K562 (cell line): ENCODE measurements at places on chromosomes 1 and 21. TPM values are rescaled to one million over a fixed set of nuclear protein-coding genes. Genes with fewer than 3 reads are reported as not detected.

DNA sequence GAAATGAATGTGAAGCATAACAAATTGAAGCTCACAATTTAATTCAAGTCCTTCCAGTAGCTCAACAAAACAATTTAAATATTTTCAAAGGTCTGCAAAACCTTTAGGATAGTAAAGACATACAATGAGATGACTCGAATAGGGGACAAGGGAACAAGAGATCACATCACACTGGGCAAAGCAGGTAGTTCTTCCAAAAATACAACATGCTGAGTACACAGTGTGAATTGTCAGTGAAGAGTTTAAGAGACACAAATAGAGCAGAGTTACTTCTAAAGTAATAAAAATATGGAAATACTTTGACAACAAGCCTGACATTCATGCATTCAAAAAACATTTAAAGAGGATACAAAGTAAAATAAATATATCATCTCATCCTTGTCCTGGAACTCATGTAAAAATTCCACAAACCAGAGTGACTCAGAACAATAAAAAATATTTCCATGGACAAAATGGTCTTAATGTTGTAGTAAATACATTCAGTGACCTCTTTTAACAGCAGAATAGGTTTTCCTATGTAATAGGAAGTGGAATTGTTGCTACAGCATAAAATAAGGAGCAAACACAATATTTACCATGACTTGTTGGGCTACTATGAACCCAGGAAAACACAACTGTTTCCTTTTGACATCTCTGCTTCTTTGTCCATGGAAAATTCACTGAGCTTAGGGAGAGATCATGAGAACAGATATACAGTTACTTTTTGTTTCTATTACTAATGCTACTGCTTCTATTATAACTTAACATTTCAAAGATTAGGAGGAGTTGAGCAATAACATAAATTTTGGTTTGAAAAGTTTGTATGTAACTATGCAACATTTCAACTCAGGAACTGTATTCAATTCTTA is 83.7 kb upstream of the BCL10 start:
- DNase-seq: no peak
- no peak overlapping the region for H3K4me3 ChIP-seq
- H3K4me1 ChIP-seq: no peaks in the 10 kb centered on the region
- no peaks in the 10 kb centered on the region for H3K36me3 ChIP-seq
- H3K27me3 ChIP-seq: no peaks in the 10 kb centered on the region

OXCT2 gene
- 0.31 and 0.64 TPM in 2 replicates for total RNA-seq

GRCh38 chr1:236066828-236067386 is 2.0 kb upstream of the NID1 start:
- no peak overlapping the region for H3K4me3 ChIP-seq
- no peaks in the 10 kb centered on the region for H3K36me3 ChIP-seq
- H3K27me3 ChIP-seq: peaks cover 38% of the 10 kb centered on the region
- no peak overlapping the region for H3K27ac ChIP-seq
- no peaks in the 10 kb centered on the region for H3K4me1 ChIP-seq

DNA sequence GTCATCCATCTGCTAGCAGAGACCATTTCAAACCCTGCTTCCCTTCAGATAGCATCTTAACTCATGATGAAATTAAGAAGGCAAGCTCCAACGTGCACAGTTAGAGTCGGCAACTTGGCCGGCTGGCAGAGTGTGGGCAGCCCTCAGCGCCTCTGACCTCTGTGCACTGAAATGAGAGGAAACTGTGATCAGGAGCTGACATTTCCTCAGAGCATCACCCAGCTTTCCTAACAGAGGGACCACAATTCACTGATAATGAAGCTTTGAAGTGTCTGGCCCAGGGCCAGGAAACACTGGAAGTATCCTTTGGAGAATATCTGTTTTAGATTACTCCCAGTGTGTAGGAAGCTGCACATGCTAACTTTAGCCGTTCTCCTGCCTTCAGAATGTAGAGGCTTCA is 145.0 kb upstream of the ZC3H11B start:
- no peaks in the 10 kb centered on the region for H3K4me1 ChIP-seq
- H3K27ac ChIP-seq: no peak overlapping the region
- no peak for DNase-seq
- peaks cover 9% of the 10 kb centered on the region for H3K27me3 ChIP-seq
- no peak overlapping the region for H3K4me3 ChIP-seq

DNA sequence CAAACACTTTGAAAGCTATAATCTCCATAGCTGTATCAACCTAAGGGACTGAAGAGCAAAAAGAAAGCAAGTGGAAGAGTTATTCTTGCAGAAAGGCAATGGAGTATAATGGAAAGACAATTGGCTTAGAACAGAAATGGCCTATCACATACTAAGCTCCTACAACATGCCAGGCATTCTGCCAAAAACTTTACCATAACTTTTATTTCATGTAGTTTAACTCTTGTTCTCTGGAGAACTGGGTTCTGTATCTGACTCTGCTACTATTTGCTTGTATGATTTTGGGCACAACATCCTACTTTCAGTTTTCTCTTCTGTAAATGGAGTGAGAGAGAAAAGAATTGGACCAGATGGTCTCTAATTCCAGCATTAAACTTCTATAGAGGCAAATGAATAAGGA is 449.1 kb downstream of the GPATCH2 start:
- H3K27me3 ChIP-seq: no peaks in the 10 kb centered on the region
- no peaks in the 10 kb centered on the region for H3K36me3 ChIP-seq
- H3K27ac ChIP-seq: no peak overlapping the region
- no peak for DNase-seq
- no peak overlapping the region for H3K4me3 ChIP-seq
- no peaks in the 10 kb centered on the region for H3K4me1 ChIP-seq

FAM72C gene
- total RNA-seq: 15.5 and 20.7 TPM in 2 replicates

DOCK7 gene
- 12.6 and 18.2 TPM in 2 replicates for total RNA-seq

GRCh38 chr1:162902416-162902815 is 41.4 kb upstream of the CCDC190 start:
- H3K27ac ChIP-seq: no peak overlapping the region
- no peak for DNase-seq
- H3K27me3 ChIP-seq: no peaks in the 10 kb centered on the region; the same call in 1 of the 2 replicates
- no peaks in the 10 kb centered on the region for H3K36me3 ChIP-seq
- no peak overlapping the region for H3K4me3 ChIP-seq

LCE2B gene
- total RNA-seq: not detected in 2 replicates

GRCh38 chr1:202276920-202277319 is 64.8 kb downstream of the UBE2T start:
- no peak for DNase-seq
- H3K4me1 ChIP-seq: no peaks in the 10 kb centered on the region
- no peak overlapping the region for H3K4me3 ChIP-seq
- no peak overlapping the region for H3K27ac ChIP-seq
- H3K27me3 ChIP-seq: peaks cover 23% of the 10 kb centered on the region

GRCh38 chr1:10186331-10187025 is 23.9 kb upstream of the KIF1B start:
- no peak overlapping the region for H3K4me3 ChIP-seq
- H3K36me3 ChIP-seq: no peaks in the 10 kb centered on the region; the same call in 2 of the 3 replicates
- DNase-seq: no peak
- no peaks in the 10 kb centered on the region for H3K27me3 ChIP-seq

DNA sequence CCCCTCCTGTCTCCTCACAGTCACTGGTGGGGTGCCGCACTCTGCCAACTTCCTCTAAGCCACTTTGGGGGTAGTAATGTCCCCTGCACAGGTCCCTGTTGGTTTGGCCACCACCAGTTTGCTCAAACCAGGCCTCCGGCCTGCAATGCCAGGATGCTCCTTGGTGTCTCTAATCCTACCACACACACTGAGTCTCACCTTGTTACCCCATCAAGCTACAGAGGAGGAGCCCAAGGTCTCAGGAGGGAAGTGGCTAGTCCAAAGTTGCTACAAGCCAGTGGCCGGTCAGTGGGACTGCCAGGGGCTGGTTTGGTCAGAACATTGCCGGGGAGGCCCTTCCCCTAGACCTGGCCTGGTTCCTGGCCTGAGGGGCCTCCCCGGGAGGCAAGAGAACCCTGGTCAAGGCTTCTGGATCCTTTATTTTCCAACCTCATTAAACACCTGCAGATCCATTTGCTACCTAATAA is 21.5 kb upstream of the LRP8 start:
- no peak overlapping the region for H3K27ac ChIP-seq
- H3K27me3 ChIP-seq: peaks cover 6% of the 10 kb centered on the region
- no peak overlapping the region for H3K4me3 ChIP-seq
- no peaks in the 10 kb centered on the region for H3K36me3 ChIP-seq
- no peak for DNase-seq

MTF2 gene
- 65.2 and 73.5 TPM in 2 replicates for total RNA-seq

C1QC gene
- 0.47 and 0.69 TPM in 2 replicates for total RNA-seq

DNA sequence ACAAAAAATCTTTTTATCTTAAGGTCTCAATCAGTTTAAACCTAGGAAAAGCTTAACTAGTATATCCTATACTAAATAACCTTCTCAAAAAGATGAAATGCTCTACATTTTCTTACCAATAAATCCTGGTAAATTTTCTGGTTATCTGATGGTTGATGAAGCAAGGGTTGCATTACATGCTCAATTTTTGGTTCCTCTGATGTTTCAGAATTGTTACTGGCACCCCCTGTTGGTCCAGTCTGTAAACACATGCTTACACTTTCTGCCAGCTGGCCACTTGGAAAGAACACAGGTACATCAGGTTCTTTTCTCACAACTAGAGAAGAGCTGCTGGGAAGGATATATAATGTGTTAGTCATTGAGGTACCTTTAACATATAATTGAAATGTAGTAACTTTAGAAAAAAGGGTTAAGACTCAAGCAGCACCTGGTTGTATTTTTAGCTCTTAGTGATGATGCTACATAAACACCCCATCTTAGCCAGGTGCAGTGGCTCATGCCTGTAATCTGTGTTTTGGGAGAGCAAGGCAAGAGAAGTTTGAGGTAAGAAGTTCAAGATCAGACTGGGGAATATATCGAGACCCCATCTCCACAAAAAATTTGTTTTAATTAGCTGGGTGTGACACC is 30.9 kb upstream of the TAL1 start:
- H3K27ac ChIP-seq: no peak overlapping the region
- DNase-seq: peak; percentile 76
- no peaks in the 10 kb centered on the region for H3K27me3 ChIP-seq
- H3K4me1 ChIP-seq: no peaks in the 10 kb centered on the region

GRCh38 chr1:39412892-39413291 is 78.5 kb upstream of the BMP8A start:
- H3K4me1 ChIP-seq: peaks cover 24% of the 10 kb centered on the region; the same call in 2 of the 3 replicates
- H3K4me3 ChIP-seq: no peak overlapping the region
- peaks cover 50% of the 10 kb centered on the region for H3K36me3 ChIP-seq
- no peak overlapping the region for H3K27ac ChIP-seq

- DNase-seq: no peak
- H3K27ac ChIP-seq: no peak overlapping the region
- peaks cover 6% of the 10 kb centered on the region; the same call in 2 of the 3 replicates for H3K4me1 ChIP-seq
- H3K27me3 ChIP-seq: no peaks in the 10 kb centered on the region
Measured at GRCh38 chr1:16118706-16119105, 37.2 kb downstream of the EPHA2 start.

- DNase-seq: no peak
- H3K27ac ChIP-seq: no peak overlapping the region
- H3K4me1 ChIP-seq: peaks cover 18% of the 10 kb centered on the region
- H3K4me3 ChIP-seq: no peak overlapping the region
- no peaks in the 10 kb centered on the region for H3K36me3 ChIP-seq
Measured at GRCh38 chr1:109767637-109768334, 4.1 kb upstream of the EPS8L3 start.

FMO4 gene
- total RNA-seq: 0.27 and 0.49 TPM in 2 replicates

USH2A gene
- not detected in 2 replicates for total RNA-seq

GRCh38 chr1:166875302-166875733 is 746 bp downstream of the TADA1 start:
- no peaks in the 10 kb centered on the region for H3K27me3 ChIP-seq
- H3K4me3 ChIP-seq: peak overlapping the region; percentile 68
- peaks cover 22% of the 10 kb centered on the region; the same call in 1 of the 3 replicates for H3K36me3 ChIP-seq
- H3K27ac ChIP-seq: peak overlapping the region; percentile 83
- DNase-seq: peak; percentile 31
- H3K4me1 ChIP-seq: peaks cover 19% of the 10 kb centered on the region; the same call in 2 of the 3 replicates

- H3K36me3 ChIP-seq: no peaks in the 10 kb centered on the region
- no peaks in the 10 kb centered on the region for H3K4me1 ChIP-seq
- peaks cover 17% of the 10 kb centered on the region for H3K27me3 ChIP-seq
Measured at GRCh38 chr1:230371923-230372703, 54.0 kb downstream of the PGBD5 start.

LCE1A gene
- total RNA-seq: not detected in 2 replicates

GRCh38 chr1:110956586-110956985 is 7.1 kb downstream of the LRIF1 start:
- H3K36me3 ChIP-seq: peaks cover 87% of the 10 kb centered on the region
- DNase-seq: no peak
- H3K4me3 ChIP-seq: no peak overlapping the region
- no peaks in the 10 kb centered on the region; the same call in 1 of the 2 replicates for H3K4me1 ChIP-seq
- no peak overlapping the region for H3K27ac ChIP-seq
- H3K27me3 ChIP-seq: no peaks in the 10 kb centered on the region

DNA sequence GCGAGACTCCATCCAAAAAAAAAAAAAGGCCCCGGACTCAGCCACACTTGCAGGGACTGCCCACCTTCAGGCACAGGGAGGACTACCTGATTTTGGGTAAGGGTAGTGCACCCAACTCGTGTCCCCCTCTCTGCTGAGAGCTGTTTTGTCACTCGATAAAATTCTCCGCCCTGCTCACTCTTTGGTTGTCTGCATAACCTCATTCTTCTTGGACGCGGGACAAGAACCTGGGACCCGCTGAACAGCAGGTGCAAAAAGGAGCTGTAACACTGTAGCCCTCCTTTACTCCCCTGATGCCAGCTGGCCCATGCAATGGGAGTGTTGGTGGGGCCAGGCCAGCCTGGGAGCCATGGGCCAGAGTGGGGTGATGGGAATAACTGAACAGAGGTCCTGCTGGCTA is 10.6 kb downstream of the S100B start:
- no peak overlapping the region for H3K27ac ChIP-seq
- H3K4me1 ChIP-seq: peaks cover 15% of the 10 kb centered on the region
- H3K36me3 ChIP-seq: no peaks in the 10 kb centered on the region
- H3K4me3 ChIP-seq: no peak overlapping the region

GRCh38 chr1:198119906-198120305 is 36.9 kb upstream of the NEK7 start:
- no peak overlapping the region for H3K4me3 ChIP-seq
- no peak overlapping the region for H3K27ac ChIP-seq
- H3K27me3 ChIP-seq: no peaks in the 10 kb centered on the region
- H3K4me1 ChIP-seq: peaks cover 22% of the 10 kb centered on the region; the same call in 2 of the 3 replicates
- no peaks in the 10 kb centered on the region for H3K36me3 ChIP-seq
- no peak for DNase-seq

LGR6 gene
- total RNA-seq: 0.20 and 0.31 TPM in 2 replicates

DNA sequence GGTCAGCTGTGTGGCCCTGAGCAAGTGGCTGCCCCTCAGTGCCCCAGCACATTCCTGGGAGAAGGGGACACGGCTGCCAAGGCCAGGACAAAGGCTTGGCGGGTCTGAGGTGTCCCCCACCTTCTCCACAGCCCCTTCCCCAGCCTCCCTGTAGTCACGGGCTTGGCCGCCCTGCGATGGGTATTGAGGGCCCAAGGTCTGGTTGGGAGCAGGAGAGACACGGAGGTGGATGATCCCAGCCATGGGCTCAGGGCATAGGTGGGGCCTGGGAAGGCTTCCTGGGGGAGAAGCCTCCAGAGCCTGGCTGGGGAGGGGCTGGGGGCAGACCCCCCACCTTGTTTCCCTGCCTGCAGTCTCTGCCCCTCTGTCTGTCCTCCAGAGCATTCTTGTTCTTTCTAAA is 27.0 kb downstream of the TTC39A start:
- H3K36me3 ChIP-seq: no peaks in the 10 kb centered on the region
- peaks cover 48% of the 10 kb centered on the region for H3K4me1 ChIP-seq
- no peaks in the 10 kb centered on the region for H3K27me3 ChIP-seq
- H3K4me3 ChIP-seq: no peak overlapping the region
- no peak for DNase-seq
- no peak overlapping the region for H3K27ac ChIP-seq

GJA4 gene
- total RNA-seq: 0.16 TPM in 1 of 2 replicates, not detected in the other

MCOLN3 gene
- total RNA-seq: not detected in 2 replicates

- H3K27me3 ChIP-seq: peaks cover 45% of the 10 kb centered on the region
- peaks cover 10% of the 10 kb centered on the region; the same call in 1 of the 2 replicates for H3K4me1 ChIP-seq
- H3K27ac ChIP-seq: no peak overlapping the region
- no peak overlapping the region for H3K4me3 ChIP-seq
- H3K36me3 ChIP-seq: no peaks in the 10 kb centered on the region
Measured at GRCh38 chr1:20367626-20368025, 77.0 kb downstream of the VWA5B1 start.
